Astrocyte of the hippocampus (primary cell): ENCODE measurements at places on chromosomes 2 and 18.

GRCh38 chr2:185857691-185858090, 119.1 kb downstream of the FSIP2 start:
- peak; percentile 21 for DNase-seq

DNA sequence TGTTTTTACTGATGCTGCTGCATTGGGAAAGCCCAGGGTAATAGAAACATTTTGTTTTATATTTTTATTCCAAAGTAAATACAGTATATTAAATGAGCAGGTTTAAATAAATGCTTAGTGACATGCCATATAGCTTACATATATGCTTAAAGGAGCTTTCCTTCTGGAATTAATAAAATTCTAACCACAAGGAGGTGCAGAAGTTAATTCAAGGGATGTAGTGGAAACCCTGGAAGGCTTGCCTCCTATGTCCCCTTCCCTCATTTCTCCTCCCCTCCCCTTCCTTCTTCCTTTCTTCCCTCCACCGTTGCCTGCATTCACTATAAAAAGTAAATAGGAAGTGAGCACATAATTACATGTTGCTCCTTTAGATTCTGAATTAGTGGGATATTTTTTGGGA, 96.3 kb downstream of the UBE2E3 start:
- no peak for DNase-seq

DNA sequence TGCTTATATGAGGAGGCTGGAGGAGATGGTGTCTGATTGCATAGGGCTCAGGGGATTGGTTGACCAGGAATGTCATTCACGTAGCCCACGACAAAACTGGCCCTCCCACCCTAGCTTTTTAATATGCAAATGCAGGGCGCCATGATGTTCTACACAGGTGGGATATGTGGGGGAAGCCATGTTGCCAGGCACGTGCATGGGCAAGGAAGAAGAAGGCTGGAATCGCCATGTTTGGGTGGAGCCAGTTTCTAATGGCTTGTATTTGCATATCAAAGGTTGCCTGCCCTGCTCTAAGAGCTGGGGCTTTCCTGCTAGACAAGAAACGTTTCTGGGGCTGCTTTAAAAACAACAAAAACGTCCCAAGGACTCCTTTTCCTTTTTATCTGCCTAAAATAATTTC, 26.5 kb upstream of the LINC00305 start:
- DNase-seq, result no peak

DNA sequence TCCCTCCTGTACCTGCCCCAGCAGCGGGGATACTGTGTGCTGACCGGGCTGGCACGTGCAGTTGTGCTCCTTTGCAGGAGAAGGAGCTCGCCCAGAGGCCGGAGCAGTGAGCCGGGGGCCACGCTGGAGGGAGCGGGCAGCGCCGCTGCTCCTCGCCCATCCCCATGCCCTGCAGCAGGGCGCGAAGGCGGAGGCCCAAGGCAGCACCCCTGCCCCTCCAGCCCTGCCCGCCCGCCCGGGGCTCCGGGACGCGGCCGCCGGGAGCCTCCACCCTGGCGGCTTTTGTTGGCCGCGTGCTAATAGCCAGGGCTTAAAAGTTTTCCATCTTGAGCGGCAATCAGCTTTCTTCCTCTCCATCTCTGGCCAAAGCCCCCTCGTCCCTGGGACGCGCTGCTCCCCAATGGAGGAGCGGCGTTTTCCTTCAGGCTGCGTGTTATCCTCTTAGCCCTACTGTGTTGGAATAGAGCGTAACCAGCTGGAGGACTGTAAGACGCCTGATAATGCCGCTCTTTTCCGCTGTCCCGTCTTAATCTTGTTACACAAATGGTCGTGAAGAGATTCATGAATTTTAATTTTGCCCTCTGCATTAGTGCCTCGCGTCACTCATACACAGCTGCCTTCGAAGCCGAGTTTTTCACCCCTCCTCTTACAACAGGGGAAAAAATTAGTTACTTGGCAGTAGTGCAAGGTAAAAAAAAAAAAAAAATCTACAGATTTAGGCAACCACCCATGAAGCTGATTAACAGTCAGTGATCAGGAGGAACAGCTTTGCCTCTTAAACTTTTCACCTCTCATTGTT, 172.9 kb upstream of the SIX3 start:
- peak; percentile 35 for DNase-seq

DNA sequence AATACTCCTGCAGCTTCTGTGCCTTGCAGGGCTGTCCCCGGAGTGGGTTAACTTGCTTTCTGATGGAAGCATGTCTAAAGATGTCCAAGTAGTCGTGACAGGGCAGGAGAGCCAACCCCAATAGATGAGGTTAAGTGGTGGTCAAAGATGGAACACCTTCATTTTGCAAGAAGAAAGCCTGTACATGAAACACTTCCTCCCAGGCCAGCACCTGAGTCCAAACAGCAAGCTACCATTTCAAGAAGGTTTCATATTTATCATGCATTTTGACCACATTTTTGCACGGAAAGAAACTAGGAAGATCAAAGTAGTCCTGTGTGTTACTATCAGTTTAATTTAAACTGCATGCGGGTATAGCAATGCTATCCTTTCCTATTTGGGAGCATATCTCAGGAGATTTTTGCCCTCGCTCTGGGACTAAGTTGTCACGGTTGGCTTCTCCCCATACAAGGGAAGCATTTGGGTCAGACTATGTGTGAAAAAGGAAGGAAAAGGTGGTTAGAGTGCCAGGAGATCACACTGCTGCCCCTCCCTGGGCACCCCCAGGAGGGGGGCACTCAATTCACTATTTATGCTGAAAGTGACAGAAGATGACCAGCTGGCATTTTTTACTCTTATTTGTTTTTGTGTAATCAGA, 187.6 kb downstream of the ZNF521 start:
- no peak for DNase-seq

DNA sequence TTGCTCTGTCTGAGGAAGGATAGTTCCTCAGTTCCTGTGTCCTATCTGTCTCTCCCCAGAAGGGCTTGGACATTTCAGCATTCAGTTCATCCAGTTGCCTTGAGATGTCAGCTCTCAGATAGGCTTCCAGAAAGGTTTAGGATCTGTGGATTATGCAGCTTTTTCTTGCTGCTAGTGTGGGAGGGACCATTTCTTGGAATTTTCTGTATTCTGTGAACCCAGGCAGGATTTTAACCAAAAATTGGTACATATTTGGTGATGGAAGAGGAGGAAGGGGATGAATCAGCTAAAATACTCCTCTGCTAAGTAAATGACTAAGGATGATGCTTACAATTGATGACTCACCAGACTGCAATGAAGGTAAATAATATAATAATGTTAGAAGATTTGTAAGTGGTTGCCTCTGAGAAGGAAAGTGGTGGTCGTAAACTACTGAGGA, 58.6 kb upstream of the DOCK10 start:
- DNase-seq, result peak; percentile 76

GRCh38 chr2:160701822-160702221, 208.2 kb upstream of the RBMS1 start:
- DNase-seq, result no peak

DNA sequence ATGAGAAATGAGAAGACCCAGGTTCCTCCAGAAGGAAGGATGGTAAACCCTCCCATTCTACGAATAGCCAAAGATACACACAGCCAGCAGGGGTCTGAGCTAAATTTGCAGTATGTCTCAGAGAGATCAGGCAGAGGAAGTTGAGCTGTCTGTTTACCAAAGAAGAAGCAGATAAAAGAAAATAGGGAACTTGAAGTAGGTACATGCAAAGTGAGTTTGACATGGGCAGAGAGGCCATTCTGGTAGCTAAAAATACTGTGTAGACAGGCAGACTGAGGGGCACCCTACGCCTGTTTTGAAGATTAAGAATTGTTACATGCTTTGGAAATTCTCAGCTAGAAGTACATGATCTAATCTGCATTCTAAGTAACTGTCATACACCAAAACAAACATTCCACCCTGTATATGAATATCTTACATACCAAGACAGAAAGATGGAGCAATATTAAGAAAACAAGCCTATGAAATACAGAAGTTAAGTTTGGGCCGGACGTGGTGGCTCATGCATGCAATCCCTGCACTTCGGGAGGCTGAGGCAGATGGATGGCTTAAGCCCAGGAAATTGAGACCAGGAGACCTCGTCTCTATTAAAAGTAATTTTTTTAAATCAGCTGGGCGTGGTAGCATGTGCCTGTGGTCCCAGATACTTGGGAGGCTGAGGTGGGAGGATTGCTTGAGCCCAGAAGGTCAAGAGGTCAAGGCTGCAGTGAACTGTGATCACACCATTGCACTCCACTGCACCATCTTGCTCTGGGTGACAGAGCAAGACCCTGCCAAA, 157.9 kb downstream of the ANKRD44 start:
- no peak for DNase-seq

GRCh38 chr2:68912732-68913131, 40.0 kb downstream of the GKN2 start:
- DNase-seq, result no peak

DNA sequence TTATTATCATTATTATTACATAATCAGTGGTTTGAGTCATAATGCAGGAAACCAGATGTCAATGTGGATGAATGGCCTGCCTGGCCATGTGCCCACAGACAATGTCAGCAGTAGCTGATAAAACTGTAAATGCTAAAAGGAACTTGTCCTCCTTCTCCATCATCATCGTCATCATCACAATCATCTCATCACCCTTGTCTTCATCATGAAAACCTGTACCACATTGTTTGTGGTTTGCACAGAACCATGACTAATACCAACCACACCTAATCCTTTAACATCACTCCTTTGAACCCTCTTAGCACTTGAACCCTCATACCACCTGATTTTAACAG, 96.0 kb downstream of the HNMT start:
- peak; percentile 57 for DNase-seq

GRCh38 chr18:10207682-10208345, 246.6 kb upstream of the APCDD1 start:
- DNase-seq, result no peak

DNA sequence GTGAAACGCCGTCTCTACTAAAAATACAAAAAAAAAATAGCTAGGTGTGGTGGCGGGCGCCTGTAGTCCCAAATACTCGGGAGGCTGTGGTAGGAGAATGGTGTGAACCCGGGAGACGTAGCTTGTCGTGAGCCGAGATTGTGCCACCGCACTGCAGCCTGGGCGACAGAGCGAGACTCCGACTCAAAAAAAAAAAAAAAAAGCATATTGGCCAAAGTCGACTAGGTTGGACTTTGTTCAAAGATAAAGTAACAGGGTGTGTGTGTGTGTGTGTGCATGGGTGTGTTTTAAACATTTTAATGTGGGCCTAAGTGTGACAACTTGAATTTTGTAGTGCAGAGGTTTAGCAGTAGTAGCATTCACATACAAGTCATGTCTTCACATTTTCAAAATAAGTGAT, 11.7 kb downstream of the GEMIN6 start:
- no peak for DNase-seq

DNA sequence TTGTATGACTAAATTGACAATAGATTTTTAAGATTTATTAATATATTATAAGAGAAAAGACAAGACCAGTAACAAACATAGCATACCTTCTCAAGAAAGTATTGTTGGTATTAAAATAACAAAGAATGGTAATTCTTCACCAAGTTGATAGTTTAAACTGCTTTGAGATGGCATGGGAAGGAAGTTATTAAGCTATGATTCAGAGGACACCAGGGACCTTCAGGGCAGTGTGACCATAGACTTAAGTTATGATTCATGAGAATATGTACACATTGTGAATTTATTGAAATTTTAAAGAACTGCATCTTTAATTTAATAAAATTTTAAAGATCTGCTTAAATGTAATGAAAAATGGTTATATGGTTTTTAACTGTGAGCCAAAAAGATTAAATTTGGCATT, 205.7 kb downstream of the DSEL start:
- no peak for DNase-seq

- no peak for DNase-seq
Measured at GRCh38 chr2:74017223-74017622, 32.5 kb downstream of the TET3 start.

GRCh38 chr2:113838744-113839444, 51.0 kb upstream of the ACTR3 start:
- no peak for DNase-seq

- DNase-seq, result no peak
Measured at GRCh38 chr2:183214680-183215079, 90.4 kb downstream of the NUP35 start.

- no peak for DNase-seq
Measured at GRCh38 chr2:168528016-168528415, 71.9 kb downstream of the CERS6 start.

DNA sequence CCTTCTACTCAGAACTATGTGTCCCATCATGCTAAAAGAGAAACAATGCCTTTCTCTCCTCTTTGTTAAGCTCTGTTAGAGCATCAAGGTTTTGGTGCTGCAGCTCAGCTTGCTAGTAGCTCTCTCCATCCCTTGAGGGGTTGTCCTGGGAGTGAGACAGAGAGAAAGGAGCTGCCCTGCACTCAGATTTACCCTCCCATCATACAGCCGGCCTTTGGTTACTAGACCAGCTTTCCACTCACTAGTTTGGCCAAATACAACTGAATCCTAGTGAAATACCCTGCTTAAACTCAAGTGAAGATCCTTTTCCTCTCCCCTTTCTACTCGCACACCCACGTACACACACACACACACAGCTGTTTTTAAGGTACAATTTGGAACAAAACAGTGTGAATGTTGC, 2.3 kb upstream of the CHN1 start:
- no peak for DNase-seq

GRCh38 chr2:123723706-123724105, 301.4 kb upstream of the CNTNAP5 start:
- DNase-seq, result no peak

DNA sequence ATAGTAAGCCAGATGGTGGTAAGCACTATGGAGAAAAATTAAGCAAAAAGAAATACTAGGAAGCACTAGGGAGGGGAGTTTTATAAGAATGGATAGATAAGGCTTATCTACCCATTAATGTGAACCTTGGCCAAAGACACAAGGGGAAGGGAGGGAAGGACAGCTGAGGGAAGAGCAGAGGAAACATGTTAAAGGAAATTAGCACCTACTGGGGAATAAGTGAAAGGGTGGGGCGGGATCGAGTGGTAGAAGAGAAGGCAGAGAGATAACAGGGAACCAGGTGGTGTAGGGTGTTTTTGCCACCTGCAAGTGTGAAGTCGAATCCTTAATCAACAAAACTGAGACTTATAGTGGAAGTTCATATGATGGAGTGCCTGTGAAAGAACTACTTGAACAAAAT, 1.7 kb downstream of the UNC80 start:
- DNase-seq, result no peak
